Natural killer cell (primary cell): ENCODE measurements at places on chromosomes 5 and 9. TPM values are rescaled to one million over a fixed set of nuclear protein-coding genes. Genes with fewer than 3 reads are reported as not detected.

Gene PPP3R2
- not detected for total RNA-seq

DNA sequence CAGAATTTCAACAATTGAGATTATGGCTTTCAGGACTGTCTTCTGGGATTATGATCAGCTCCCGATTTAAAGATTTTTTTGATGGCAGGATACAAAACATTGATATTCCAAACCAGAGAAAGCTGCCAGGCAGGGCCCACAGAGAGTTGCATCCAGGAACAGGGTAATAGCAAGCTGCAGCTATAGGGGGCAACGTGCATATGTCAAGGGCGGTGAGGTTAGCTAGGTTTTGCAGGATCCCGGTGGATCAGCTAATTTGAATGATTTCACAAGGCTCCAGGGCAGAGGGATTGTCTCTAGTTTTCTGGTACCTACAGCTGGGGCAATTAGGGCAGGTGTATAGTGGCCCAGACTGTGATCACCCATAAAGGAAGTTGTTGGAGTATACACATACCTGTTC, 339.4 kb downstream of the CHSY3 start:
- DNase-seq, result no peak

Gene ZNF474
- not detected for total RNA-seq

Gene CDC20B
- total RNA-seq, result not detected
